ENCODE measurements at places on chromosomes 12 and 14. TPM values are rescaled to one million over a fixed set of nuclear protein-coding genes. Genes with fewer than 3 reads are reported as not detected.
A peak's percentile ranks its signal among the peaks of the same experiment; 100 is the strongest.

DNA sequence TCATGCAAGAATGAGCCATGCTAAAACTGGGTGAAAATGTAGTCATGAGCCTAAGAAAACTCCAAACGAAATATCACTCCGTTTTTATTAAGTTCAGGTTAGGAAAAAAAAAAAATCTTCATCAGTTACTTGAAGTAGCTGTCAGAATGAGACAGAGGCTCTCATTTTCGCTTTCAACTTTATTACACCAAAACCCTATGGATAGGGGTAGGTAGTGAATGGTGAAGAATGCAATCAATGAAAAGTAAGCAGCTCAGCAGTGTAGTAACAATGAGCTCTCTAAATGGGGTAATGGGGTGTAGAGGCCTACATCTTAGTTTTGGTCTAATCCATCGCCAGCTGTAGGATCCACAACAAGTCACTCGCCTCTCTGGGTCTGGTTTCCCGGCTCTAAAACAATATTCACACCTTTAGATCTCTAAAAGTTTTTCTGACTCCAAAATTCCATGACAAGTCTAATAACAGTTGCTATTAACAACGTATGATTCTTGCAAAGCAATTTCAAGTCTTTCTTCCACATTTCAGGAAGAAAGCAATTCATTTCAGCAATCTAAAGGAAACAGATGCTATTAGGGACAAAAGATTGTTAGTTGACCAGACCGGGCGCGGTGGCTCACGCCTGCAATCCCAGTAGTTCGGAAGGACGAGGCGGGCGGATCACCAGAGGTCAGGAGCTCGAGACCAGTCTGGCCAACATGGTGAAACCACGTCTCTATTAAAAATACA lies 1.7 kb downstream of the BTBD7 start:
- H3K4me1 ChIP-seq, result peaks cover 34% of the 10 kb centered on the region
- peak overlapping the region; percentile 94 for H3K27ac ChIP-seq
- H3K36me3 ChIP-seq, result peaks cover 9% of the 10 kb centered on the region
- DNase-seq, result peak; percentile 12

GRCh38 chr12:124824195-124824594 lies 39.5 kb downstream of the SCARB1 start:
- peaks cover 18% of the 10 kb centered on the region for H3K4me1 ChIP-seq
- no peaks in the 10 kb centered on the region for H3K36me3 ChIP-seq
- no peak for DNase-seq
- no peak overlapping the region for H3K27ac ChIP-seq

GRCh38 chr14:62117010-62117750 lies 355.0 kb downstream of the SNAPC1 start:
- no peaks in the 10 kb centered on the region for H3K36me3 ChIP-seq
- DNase-seq, result no peak
- H3K27me3 ChIP-seq, result no peaks in the 10 kb centered on the region
- no peak overlapping the region for H3K27ac ChIP-seq
- H3K4me3 ChIP-seq, result no peak overlapping the region

DNA sequence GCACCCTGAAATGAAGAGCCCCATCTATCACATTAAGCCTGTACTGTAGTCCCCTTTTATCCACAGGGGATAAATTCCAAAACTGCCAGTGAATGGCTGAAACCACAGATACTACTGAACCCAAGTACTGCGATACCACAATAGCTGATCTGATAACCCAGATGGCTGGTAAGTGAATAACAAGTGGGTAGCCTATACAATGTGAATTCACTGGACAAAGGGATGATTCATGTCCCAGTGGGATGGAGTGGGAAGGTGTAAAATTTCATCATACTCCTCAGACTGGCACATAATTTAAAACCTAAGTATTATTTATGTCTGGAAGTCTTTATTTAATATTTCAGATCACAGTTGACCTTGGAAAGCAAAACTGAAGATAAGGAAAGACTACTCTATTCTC lies 201.3 kb downstream of the GPHN start:
- H3K27ac ChIP-seq, result no peak overlapping the region
- no peaks in the 10 kb centered on the region for H3K36me3 ChIP-seq
- H3K27me3 ChIP-seq, result no peaks in the 10 kb centered on the region
- H3K4me3 ChIP-seq, result no peak overlapping the region
- peak; percentile 3 for DNase-seq

GRCh38 chr14:22801716-22802115 lies 13.5 kb downstream of the SLC7A7 start:
- no peak for DNase-seq
- H3K36me3 ChIP-seq, result no peaks in the 10 kb centered on the region
- no peak overlapping the region for H3K4me3 ChIP-seq
- H3K27ac ChIP-seq, result no peak overlapping the region
- no peaks in the 10 kb centered on the region for H3K4me1 ChIP-seq

DNA sequence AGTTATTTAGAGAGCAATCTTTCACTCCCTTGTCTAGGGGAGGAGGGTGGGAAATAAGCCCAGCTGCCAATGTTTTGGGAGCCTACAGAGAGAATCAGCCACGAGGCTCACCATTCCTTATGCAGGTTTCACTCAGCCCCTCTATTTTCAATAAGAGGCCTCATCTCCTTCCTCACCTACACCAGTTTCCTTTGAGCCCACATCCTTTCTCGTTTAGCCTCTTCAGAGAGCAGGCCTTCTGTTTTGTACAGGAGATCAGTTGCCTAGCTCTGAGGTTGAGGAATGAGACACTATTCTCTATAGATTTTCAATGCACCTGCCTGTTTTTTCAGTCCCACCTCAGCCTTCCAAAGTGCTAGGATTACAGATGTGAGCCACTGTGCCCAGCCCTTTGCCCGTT lies 17.9 kb downstream of the SNAPC1 start:
- no peak overlapping the region for H3K27ac ChIP-seq
- no peaks in the 10 kb centered on the region for H3K27me3 ChIP-seq
- peaks cover 4% of the 10 kb centered on the region for H3K4me1 ChIP-seq
- peaks cover 82% of the 10 kb centered on the region for H3K36me3 ChIP-seq
- no peak for DNase-seq

GRCh38 chr12:55659486-55660385 lies 23.0 kb downstream of the OR10P1 start:
- H3K4me1 ChIP-seq, result no peaks in the 10 kb centered on the region
- peak; percentile 56 for DNase-seq
- H3K36me3 ChIP-seq, result no peaks in the 10 kb centered on the region
- H3K27me3 ChIP-seq, result no peaks in the 10 kb centered on the region

- no peaks in the 10 kb centered on the region for H3K27me3 ChIP-seq
- H3K27ac ChIP-seq, result no peak overlapping the region
- no peaks in the 10 kb centered on the region for H3K4me1 ChIP-seq
- DNase-seq, result no peak
These were observed 17.7 kb downstream of the SLC4A8 start for GRCh38 chr12:51442324-51442723.

- no peaks in the 10 kb centered on the region for H3K36me3 ChIP-seq
- H3K4me3 ChIP-seq, result peak overlapping the region; percentile 67
- H3K27ac ChIP-seq, result no peak overlapping the region
- H3K27me3 ChIP-seq, result no peaks in the 10 kb centered on the region
These were observed 240.0 kb upstream of the CPNE8 start for GRCh38 chr12:39145175-39145999.

DNA sequence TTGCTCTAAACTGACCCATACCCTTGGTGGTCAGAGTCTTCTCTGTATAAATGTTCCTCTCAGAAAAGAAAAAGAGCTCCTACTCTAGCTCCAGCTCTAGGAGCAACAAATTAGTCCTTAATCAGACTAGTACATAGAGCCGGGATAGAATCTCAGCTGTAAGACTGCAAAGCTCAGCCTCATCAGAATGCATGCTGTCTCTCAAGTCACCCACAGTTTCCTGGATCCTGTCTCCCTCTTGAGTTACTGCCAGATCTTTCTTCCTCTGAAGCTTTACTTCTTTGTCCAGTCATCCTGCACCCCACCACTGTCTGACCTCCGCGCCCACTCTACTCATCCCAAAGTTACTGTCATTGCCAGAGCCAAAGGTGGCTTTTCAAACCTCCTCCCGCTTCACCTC lies 139.3 kb upstream of the PRMT8 start:
- H3K4me1 ChIP-seq, result no peaks in the 10 kb centered on the region
- H3K36me3 ChIP-seq, result no peaks in the 10 kb centered on the region
- no peak overlapping the region for H3K4me3 ChIP-seq
- DNase-seq, result no peak

DNA sequence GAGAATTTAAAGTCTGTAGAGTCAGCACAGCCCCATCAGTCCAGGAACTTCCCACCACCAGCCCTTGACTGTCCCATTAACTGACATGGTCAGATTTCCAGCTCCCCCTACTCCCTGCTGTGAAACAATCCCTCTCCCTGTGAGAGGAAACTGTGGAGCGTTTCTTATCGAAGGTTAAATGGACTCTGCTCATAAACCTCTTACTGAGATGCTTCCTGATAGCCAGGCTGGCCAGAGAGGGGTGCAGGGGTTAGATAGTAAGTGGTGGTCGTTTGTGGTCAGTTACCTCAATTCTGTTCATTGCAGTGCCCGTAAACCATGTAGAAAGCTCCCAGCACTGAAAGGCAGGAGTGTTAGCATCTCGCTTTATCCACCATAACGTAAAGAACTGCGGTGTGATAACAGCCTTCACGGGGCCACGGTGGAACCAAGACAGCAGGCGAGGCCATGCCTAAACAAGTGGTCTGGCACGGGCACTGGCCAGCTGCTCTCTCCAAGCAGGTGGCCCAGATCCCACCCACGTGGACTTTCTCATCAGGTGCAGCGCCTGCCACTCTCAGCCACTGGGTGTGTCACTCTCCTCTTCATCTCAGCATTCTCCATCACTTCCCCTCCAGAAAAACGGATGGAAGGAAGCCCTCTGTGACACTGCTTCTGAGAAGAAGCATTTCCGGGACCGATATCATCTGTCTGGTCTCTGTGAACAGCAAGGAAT lies 102.2 kb downstream of the FBXL14 start:
- H3K27ac ChIP-seq, result no peak overlapping the region
- no peak for DNase-seq
- H3K36me3 ChIP-seq, result no peaks in the 10 kb centered on the region
- no peak overlapping the region for H3K4me3 ChIP-seq
- H3K27me3 ChIP-seq, result no peaks in the 10 kb centered on the region

DNA sequence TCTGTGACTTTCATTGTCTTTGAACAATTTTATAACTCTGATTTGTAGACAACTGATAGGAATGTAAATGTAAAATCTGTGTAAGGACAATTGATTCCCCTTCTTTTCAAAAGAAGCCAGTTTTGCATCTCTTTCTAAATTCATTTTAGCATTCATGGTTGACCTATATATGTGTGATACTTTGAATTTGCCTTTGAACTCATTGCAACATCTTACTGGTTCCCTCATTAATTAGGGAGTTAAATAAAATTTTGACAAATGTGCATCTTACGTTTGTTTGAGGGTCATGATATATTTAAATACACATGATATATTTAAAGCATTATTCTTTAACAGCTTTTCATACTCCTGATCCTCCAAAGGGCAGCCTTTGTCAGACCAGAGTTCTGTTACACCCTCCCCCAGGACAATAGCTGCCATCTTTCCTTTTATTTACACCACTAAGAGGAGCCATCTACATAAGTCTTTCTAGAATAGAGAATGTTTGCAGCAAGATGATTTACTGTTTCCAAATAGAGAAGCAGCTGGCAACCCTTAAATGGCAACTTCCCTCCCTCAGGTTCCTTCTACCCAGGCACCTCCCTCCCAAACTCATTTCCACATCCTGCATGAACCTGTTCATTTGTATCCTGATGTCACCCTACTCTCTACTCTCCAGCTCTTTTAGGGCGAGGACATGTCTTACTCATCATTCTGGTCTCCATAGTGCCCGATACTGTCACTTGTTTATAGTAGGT lies 40.2 kb upstream of the APPL2 start:
- no peaks in the 10 kb centered on the region for H3K27me3 ChIP-seq
- H3K4me3 ChIP-seq, result no peak overlapping the region
- H3K36me3 ChIP-seq, result no peaks in the 10 kb centered on the region
- peak; percentile 21 for DNase-seq

The PPP1R1A gene
- not detected for total RNA-seq

The CHGA gene
- not detected for total RNA-seq

The CLEC1A gene
- total RNA-seq, result not detected

The ADCY6 gene
- 19.0 TPM for total RNA-seq
